Vagina (tissue), 2 donors: ENCODE measurements at places on chromosomes 12 and 14.
A peak's percentile ranks its signal among the peaks of the same experiment; 100 is the strongest.

DNA sequence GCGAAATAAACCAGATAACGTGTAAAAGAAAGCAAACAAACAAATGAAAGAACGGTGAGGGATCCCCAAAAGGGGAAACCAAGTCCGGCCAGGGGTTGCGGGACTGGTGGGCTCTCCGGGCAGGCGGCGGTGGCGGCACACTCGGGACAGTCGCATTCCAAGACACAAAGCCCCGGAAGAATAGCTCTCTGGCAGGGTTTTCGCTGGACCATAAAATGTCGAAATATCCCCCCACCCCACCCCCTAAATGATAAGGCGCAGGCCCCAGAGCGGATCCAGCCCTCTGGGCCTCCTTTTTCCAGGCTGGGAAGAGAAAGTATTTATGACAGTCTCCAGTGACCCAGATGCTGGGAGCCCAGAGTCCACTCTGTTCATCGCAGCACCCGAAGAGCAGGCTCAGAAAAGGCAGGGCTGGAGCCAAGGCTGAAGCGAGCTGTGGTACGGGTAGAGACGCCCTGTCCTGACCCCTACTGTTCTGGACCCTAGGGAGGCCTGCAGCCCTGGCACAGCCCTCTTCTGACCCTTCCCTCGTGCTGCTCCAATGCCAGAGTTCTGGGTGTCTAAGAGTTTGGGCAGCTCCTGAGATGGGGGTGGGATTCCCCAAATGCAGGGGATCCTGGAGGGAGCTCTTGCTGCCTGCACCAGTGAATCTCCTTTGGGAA is 2.1 kb upstream of the HOXC8 start:
- no peak for DNase-seq
- H3K36me3 ChIP-seq: no peaks in the 10 kb centered on the region
- peaks cover 19% of the 10 kb centered on the region for H3K27me3 ChIP-seq
- peaks cover 16% of the 10 kb centered on the region for H3K4me1 ChIP-seq
- H3K27ac ChIP-seq: no peak overlapping the region
- peak overlapping the region; percentile 37 for H3K4me3 ChIP-seq

DNA sequence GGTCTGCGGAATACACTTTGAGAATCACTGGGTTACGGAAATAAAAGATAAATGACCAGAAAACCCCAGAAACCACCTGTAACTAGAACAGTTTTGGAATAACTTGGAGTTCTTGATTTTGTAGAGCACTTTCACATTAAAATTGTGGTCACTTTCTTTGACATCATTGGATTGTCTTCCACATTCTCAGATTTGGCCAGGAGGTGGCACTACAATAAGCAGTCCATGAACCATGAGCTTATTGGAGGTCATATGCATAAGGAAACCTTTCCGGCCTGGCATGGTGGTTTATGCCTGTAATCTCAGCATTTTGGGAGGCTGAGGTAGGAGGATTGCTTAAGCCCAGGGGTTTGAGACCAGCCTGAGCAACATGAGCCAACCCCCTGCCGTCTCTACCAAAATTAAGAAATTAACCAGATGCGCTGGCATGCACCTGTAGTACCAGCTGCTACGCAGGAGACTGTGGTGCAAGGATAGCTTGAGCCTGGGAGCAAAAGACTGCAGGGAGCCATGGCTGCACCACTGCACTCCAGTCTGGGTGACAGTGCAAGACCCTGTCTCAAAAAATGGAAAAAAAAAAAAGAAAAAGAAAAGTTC is 107.7 kb upstream of the CAND1 start:
- H3K27ac ChIP-seq: no peak overlapping the region
- no peak overlapping the region for H3K4me3 ChIP-seq
- no peaks in the 10 kb centered on the region for H3K36me3 ChIP-seq
- no peaks in the 10 kb centered on the region for H3K27me3 ChIP-seq
- DNase-seq: no peak

DNA sequence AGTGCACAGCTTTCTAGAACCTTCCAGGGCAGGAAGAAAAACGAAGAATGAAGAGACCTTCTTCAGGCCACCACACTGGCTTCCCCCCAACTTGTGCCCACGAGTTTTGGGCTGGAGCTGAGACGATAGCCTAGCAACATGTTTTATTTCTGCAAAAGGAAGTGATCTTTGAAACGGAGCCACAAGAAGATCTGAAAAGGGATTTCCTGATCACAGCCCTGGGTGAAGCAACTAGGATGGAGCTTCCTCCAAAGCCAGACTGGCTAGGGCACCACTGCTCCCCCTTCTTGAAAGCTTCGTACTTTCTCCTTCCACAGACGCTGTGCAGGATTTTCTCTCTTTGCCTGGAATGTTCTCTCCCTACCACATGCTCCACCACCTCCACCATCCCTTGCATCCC is 418.3 kb downstream of the MED13L start:
- DNase-seq: no peak
- H3K4me3 ChIP-seq: no peak overlapping the region
- no peaks in the 10 kb centered on the region for H3K36me3 ChIP-seq
- no peaks in the 10 kb centered on the region for H3K27me3 ChIP-seq
- no peak overlapping the region for H3K27ac ChIP-seq

- no peaks in the 10 kb centered on the region for H3K36me3 ChIP-seq
- no peak for DNase-seq
- H3K4me3 ChIP-seq: no peak overlapping the region
- no peaks in the 10 kb centered on the region for H3K27me3 ChIP-seq
These were observed 43.6 kb downstream of the ZCRB1 start for GRCh38 chr12:42282294-42282693.

- H3K27ac ChIP-seq: no peak overlapping the region
- no peak for DNase-seq
- no peaks in the 10 kb centered on the region for H3K27me3 ChIP-seq
- peaks cover 2% of the 10 kb centered on the region for H3K4me1 ChIP-seq
- no peak overlapping the region for H3K4me3 ChIP-seq
These were observed 64.8 kb upstream of the BDKRB2 start for GRCh38 chr14:96139879-96140278.

- DNase-seq: no peak
- no peak overlapping the region for H3K27ac ChIP-seq
- no peaks in the 10 kb centered on the region for H3K4me1 ChIP-seq
- no peaks in the 10 kb centered on the region for H3K36me3 ChIP-seq
These were observed 8.0 kb upstream of the WDR20 start for GRCh38 chr14:102131741-102132140.

GRCh38 chr12:120872487-120872886 is 31.7 kb downstream of the SPPL3 start:
- no peaks in the 10 kb centered on the region for H3K36me3 ChIP-seq
- peaks cover 41% of the 10 kb centered on the region for H3K4me1 ChIP-seq

DNA sequence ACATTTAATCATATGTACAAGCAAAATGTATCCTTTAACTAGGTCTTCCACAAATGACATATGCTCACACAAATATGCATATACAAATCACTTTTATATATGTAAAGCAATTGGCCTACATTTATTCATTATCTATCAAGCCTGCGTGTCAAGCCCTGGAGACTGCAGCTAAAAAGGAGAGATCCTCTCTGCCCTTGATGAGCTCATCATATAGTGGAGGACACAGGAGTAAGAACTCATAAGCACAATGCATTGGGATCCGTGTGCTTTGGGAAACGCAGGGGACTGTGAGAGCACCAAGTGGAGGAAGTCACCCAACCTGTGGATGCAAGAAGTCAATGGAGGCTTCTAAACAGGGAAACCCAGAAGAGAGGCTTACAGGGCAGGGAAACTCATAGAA is 735.7 kb downstream of the BCL11B start:
- H3K27me3 ChIP-seq: no peaks in the 10 kb centered on the region
- no peak overlapping the region for H3K27ac ChIP-seq
- DNase-seq: no peak
- H3K4me3 ChIP-seq: no peak overlapping the region
- H3K4me1 ChIP-seq: no peaks in the 10 kb centered on the region

DNA sequence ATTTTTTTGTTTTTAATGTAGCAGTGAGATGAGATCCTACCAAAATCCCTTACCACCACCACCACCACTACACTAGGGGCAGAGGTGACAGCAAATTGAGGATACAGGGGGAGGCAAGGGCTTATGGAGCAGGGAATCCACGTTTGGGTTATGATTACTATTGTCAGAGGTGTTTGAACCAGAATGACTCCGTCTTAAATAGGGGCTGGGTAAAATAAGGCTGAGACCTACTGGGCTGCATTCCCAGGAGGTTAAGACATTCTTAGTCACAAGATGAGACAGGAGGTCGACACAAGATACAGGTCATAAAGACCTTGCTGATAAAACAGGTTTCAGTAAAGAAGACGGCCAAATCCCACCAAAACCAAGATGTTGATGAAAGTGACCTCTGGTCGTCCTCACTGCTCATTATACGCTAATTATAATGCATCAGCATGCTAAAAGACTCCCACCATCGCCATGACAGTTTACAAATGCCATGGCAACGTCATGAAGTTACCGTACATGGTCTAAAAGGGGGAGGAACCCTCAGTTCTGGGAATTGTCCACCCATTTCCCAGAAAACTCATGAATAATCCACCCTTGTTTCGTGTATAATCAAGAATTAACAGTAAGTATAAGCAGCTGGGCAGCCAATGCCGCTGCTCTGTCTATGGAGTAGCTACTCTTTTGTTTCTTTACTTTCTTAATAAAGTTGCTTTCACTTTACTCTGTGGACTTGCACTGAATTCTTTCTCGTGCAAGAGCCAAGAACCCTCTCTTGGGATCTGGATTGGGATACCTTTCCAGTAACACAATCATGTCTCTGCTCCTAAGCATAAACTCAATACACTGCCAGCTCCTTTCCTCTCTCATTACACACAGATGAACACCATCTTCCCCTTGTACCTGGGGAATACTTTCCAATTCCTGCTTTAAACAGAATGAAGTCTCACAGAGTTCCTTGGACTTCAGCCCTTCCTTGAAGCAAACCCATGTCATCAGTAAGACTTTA is 16.7 kb upstream of the CRY1 start:
- DNase-seq: no peak
- no peak overlapping the region for H3K27ac ChIP-seq
- no peak overlapping the region for H3K4me3 ChIP-seq
- no peaks in the 10 kb centered on the region for H3K4me1 ChIP-seq
- H3K27me3 ChIP-seq: no peaks in the 10 kb centered on the region
- no peaks in the 10 kb centered on the region for H3K36me3 ChIP-seq

DNA sequence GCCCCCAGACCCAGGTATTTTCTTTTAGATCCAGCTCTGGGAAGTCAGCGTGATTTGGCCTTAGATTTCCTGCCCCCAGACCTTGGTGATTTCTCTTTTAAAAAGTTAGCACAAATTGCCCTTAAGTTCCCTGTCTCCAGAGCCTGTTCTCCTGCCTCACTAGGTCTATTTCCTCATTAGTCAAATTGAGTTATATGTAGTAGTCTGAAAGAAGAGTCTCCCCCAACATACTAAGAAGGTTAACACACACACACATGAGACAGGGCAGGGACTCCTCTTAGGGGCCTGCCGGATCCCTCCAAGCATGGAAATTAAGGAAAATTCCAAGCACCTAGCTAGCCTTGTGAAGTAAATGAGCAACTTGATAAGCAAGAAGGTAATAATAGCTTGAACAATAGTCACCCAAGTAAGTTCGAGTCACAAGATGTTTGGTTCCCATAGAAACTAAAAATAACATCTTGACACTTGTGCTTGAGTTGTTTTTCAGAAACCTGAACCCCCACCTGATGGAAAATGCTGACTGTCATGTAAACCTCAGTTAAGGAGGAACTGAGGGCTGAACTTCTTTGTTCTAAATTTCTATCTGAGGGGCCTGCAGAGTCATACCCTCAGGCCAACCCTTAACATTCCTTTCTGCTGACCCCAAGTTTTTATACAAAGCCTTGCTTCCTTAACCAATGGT is 51.6 kb downstream of the CAND1 start:
- no peaks in the 10 kb centered on the region for H3K27me3 ChIP-seq
- H3K4me3 ChIP-seq: no peak overlapping the region
- H3K36me3 ChIP-seq: no peaks in the 10 kb centered on the region
- no peaks in the 10 kb centered on the region for H3K4me1 ChIP-seq
- no peak overlapping the region for H3K27ac ChIP-seq

- DNase-seq: no peak
- H3K27ac ChIP-seq: no peak overlapping the region
- no peaks in the 10 kb centered on the region for H3K4me1 ChIP-seq
- no peaks in the 10 kb centered on the region for H3K27me3 ChIP-seq
These were observed 1349.1 kb downstream of the TMEM121 start for GRCh38 chr14:106875503-106875902.

DNA sequence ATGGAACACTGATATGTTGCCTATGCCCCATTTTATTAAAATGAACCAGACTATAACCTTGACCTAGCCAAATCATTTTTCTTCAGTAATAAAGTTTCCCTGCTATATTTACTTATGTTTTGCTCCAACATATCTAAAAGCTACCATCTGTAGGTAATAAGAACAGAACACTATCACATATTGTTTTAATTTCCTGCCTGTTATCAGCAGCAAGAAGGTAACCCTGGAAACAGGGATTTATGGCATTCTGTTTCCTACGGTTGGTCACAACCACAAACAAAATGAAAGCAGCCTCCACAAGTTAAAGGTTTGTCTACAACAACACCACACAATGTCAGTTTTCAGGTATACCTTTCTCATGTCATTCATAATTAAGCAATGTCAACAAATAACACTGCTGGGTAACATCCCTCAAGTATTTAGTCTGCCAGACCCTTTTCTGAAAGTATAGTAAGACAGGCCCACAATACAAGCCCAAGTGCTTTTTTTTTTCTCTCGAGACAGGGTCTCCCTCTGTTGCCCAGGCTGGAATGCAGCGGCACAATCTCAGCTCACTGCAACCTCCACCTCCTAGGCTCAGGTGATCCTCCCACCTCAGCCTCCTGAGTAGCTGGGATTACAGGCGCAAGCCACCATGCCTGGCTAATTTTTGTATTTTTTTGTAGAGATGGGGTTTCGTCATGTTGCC is 25.5 kb downstream of the GCH1 start:
- no peak overlapping the region for H3K4me3 ChIP-seq
- H3K27ac ChIP-seq: no peak overlapping the region
- H3K36me3 ChIP-seq: no peaks in the 10 kb centered on the region

DNA sequence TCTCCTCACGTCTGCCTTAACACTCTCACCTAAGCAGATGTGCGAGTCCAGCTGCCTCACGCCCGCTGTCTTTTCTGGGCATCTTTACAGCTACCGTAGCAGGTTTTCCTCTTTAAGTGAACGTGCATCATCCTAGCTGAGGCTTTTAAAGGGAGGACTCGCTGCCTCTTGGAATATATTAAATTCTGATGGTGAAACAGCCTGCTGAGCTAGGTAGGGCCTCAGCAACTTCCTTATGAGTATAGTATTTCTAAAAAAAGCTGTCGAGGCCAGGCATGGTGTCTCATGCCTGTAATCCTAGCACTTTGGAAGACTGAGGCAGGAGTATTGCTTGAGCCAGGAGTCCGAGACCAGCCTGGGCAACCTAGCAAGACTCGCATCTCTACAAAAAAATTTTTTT is 32.2 kb downstream of the TESC start:
- no peaks in the 10 kb centered on the region for H3K27me3 ChIP-seq
- DNase-seq: no peak

DNA sequence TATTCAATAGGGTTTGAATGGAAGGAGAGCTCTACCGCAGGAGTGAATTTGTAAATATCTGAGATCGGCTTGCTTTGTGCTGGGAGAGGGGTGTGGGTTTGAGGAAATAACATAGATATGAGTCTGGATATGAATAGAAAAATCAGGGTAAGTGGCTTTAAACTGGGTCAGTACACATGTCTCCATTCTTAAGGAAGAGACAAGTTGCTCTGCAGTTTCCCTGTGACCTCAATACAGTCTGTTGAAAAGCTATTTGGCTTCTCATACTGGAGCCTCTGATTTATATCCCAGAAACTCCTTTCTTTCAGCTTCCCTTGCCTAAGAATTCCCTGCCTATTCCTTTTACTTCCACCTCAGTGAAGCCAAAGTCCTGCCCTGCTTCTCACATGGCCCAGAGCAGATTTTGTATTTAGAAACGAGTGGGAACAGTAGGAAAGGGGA is 153.5 kb upstream of the ATF7IP start:
- H3K4me3 ChIP-seq: no peak overlapping the region
- no peak for DNase-seq
- H3K27ac ChIP-seq: no peak overlapping the region
- no peaks in the 10 kb centered on the region for H3K4me1 ChIP-seq
- no peaks in the 10 kb centered on the region for H3K27me3 ChIP-seq
- no peaks in the 10 kb centered on the region for H3K36me3 ChIP-seq
